ENCODE measurements at places on chromosomes 12 and 14.

GRCh38 chr12:105922670-105923102, 216.1 kb downstream of the NUAK1 start:
- DNase-seq: no peak

DNA sequence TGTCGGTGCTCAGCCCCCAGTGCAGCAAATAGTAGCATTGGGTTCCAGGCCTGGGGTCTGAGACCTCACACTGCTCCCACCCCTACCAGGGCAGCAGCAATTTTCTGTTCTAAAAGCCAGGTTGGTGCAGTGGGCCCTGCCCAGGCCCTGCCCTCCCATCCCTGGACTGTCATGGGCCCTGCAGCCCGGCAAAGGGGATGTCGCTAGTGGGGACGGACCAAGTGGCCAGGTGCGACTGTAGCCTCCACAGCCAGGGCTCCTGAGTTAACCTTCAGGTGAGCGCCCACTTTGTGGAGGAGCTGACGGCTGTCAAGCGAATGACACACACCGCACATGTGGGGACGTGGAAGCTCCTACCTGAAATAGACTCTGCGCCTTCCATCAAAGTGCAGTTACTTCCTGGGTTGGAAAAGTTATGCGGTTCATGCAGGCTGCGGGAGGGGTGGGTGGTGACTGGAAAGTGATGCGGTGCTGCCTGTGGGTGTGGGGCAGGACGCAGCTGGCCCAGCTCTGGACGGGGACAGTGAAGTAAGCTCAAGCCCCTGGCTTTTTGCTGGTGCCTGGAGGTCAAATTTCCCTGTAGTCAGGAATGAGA, 1.5 kb downstream of the INF2 start:
- no peak for DNase-seq

GRCh38 chr14:23932639-23933038, 20.9 kb upstream of the DHRS4 start:
- no peak for DNase-seq

- no peak for DNase-seq
These were observed 7.3 kb upstream of the MGP start for GRCh38 chr12:14892726-14893505.

DNA sequence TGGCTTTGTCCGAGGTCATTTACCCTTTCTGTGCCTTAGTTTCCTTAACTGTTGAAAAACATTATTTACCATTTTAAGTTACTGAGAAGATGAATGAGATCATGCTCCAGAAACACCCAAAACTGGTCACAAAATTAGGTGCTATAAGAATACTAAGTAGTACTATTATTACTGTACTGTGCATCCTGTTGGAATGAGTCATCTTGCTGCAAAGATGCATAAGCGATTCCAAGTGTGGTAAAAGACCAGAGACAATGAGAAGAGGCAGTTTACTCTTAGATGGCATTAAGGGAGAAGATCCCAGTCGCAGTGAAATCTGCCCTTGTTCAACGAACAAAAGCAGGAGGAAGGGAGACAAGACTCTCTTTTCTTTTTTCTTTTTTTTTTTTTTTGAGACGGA, 4.2 kb upstream of the PLEKHA5 start:
- no peak for DNase-seq

All from stimulated activated CD8-positive, alpha-beta memory T cell treated with anti-CD3 and anti-CD28 coated beads, Interleukin-7, amount 100 ng/mL, for 1 hour (primary cell).